Amniotic epithelial cell (primary cell): ENCODE measurements at places on chromosomes 2 and 18.

- DNase-seq, result no peak
Observed at GRCh38 chr2:77831898-77832297, 309.7 kb upstream of the LRRTM4 start.

DNA sequence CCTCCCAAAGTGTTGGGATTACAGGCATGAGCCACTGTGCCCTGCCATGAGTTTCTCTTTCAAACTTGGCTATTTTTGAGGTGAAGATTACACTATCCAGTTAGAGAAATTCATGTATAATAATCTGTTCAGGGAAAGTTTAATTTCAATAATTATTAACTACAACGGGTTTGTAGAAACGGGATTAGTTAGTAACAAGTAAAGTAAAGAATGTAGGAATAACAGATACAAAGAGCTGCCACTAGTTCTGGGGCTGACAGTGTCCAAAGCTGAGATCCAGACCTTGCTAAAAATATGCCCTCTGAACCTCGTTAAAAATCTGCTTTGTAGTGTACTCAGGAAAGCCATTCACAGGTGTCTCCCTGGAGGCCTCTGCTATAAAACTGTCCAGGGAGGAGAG lies 16.9 kb downstream of the SFTPB start:
- DNase-seq, result no peak

- peak; percentile 75 for DNase-seq
Observed at GRCh38 chr2:105781274-105781978, 36.7 kb downstream of the NCK2 start.

DNA sequence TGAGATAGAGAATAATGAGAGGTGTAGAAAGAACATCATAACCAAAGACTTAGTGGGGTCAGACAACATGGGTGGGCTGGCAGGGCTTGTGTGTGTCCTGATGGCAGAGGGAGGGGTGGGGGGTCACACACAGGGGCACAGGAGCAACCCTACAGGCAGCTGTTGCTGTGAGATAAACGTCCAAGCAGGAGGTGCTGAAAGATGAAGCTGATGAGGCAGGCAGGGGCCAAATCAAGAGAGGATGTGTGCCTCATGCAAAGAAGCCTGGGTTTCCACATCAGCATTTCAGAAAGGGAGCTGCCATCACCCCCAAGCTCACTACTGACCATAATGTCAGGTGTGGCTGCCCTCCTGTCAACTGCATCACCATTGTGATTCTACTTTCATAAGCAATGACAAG lies 16.0 kb upstream of the SKA1 start:
- no peak for DNase-seq

DNA sequence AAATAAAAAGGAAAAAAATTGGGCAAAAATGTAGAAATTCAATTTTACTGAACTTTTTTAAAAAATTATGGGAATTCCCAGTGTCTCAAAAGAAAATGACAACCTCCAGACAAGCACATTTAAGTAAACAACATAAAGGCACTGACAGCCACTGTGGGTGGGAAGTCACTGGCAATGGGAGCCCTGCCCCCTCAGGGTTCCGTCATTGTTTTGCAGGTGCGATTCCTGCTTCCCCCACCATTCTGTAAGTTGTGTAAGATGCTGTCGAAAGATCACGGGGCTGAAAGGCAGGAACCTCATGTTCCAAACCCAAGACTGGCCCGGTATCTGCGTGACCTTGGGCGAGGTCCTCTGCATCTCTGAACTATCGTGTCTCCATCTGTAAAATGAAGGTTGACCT lies 15.8 kb upstream of the ASPRV1 start:
- no peak for DNase-seq

DNA sequence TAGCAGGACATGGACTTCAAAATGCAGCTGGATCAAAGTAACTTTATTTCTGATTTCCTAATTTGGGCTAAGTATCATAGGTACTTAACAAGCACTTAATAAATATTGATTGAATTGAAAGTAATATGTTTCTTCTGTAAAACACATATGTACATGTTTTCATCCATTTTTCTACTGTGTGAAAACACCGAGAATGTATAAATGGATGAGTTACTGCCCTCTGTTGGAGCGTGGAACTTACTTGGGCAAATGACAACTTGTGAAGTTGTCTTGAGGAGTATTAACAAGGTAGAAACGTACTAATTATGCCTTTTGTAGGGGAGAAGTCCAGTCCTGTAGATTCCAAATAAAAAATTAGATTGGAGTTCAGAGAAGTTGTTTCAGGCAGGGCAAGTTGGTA lies 87.2 kb downstream of the PHLPP1 start:
- peak; percentile 28 for DNase-seq

- peak; percentile 24 for DNase-seq
Observed at GRCh38 chr2:109663721-109664120, 49.6 kb downstream of the SOWAHC start.

GRCh38 chr2:108621687-108622681 lies 87.7 kb downstream of the LIMS1 start:
- no peak for DNase-seq

GRCh38 chr2:8554296-8554806 lies 127.5 kb upstream of the ID2 start:
- no peak for DNase-seq

GRCh38 chr2:171081649-171082111 lies 79.0 kb downstream of the TLK1 start:
- DNase-seq, result no peak

GRCh38 chr2:119486196-119486827 lies 38.0 kb downstream of the SCTR start:
- DNase-seq, result no peak

- no peak for DNase-seq
Observed at GRCh38 chr2:235921508-235922191, 246.5 kb downstream of the GBX2 start.

DNA sequence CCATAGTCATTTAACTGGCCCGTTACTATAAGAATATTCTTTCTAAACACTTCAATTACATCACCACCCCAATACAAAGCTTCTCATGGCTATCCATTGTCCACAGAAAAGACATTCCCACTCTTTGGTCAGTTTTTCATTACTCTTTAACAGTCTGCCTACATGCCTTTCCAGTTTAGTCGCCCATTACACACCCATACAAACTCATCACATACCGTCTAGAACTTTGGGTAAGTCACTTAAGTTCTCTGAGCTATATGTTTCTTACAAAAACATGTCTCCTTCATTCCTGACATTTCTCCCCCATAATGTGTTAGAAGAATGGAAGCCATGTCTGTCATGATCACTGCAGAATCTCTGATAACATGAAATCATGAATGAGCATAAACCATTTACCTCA lies 108.2 kb upstream of the STK17B start:
- DNase-seq, result no peak

- DNase-seq, result no peak
Observed at GRCh38 chr2:209579230-209579749, 155.4 kb downstream of the MAP2 start.

- peak; percentile 3 for DNase-seq
Observed at GRCh38 chr2:77566582-77566981, 44.4 kb upstream of the LRRTM4 start.

DNA sequence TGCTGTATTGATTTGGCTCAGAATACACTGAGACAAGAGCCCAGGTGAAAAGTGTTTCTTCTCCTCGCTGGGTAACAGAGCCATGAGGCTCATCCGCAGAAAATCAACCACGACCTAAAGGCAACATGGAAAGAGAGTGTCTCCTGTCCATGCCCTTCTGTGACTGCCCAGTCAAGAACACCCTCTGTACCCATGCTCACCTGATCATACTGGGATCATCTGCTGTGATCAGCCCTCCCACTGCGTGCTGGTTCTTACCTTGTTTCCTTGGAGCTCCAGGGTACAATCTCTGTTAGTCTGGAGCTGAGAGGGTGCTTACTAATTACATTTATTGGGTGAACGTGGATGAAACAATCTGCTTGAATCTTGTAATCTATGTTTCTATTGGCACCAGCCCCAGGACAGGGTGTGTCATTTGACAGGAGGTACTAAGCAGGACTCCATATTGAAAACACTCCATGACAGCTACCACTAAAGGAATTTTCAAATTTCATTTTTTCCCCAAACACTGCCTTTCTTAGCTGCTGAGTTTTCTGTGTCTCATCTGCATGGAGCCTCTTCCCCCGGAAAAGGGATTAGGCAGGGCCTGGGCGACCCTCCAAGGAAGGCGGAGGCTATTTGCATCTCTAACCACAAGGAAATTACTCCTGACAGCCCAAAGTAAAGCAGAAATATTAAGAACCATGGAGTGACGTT lies 39.7 kb upstream of the GRP start:
- DNase-seq, result peak; percentile 85

DNA sequence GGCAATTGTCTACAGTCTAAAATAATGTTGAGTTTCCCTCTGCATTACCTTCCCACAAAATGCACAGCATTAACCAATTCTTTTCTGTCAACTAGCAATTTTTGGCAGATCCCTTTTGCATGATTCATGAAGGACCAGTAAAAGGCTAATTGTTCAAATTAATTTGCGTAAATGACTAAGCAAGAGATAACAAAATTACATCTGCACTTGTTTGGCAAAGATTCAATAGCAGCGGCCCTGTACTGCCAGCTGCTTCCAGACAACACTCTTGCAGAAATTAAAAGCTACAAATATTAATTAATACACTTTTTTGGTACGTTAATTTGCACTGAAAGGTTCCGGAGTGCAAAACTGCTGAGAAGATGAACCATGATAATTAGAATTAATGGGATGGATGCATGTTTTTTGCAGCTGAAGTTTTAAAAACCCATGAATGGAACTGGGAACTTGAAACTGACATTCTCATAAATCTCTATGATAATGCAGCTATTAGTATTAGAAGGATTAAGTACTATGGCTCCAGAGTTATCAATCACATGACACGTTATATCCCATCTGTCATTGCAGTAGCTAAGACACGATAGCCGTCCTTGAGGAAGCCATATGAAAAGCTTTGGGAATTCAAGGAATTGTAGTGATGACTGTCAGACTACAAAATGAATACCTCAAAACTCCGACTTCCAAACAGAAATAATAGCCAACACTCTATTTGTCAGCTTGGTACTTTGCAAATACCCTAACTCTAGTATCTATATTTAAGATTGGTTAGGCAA lies 1268.3 kb upstream of the ACVR2A start:
- DNase-seq, result peak; percentile 58

DNA sequence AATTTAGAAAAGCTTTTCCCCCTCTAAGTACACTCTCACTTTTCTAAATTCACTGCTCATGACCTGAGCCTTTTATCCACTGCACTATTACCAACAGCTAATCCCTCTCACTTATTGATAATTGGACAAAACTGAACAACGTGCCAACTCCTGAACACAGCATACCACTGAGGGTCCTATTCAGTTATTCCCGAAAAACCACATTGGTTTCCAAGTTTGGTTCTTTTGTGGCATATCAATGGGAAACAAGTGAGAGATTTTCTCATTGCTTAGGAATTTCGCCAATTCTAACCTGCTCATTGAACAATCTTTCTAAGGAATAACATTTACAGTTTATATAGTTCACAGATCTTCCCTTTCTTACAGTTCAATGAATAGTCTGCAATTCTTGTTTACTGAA lies 977.4 kb downstream of the TMEM182 start:
- DNase-seq, result no peak

DNA sequence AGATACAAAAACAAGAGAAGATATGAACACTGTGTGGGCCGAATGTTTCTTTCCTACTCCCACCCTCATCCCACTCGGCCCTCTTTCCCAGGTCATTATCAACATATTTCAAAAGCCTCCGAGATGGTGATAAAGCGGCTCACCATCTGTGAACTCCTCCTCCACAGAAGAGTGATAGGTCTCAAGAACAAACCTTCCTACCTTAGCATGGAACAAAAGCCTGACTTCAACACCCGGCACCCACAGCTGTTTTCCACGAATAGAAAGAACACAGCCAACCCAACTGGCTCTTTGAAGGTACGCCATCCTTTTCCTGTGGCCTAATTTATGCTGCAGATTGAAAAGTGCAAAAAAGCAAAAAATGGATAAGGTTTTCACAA lies 28.8 kb downstream of the BCL2 start:
- peak; percentile 21 for DNase-seq

- DNase-seq, result no peak
Observed at GRCh38 chr2:20988905-20989304, 55.0 kb downstream of the APOB start.

GRCh38 chr2:8574196-8575037 lies 107.4 kb upstream of the ID2 start:
- peak; percentile 23 for DNase-seq

- no peak for DNase-seq
Observed at GRCh38 chr2:184449760-184450159, 148.6 kb upstream of the ZNF804A start.

GRCh38 chr18:33957707-33958106 lies 267.0 kb downstream of the NOL4 start:
- no peak for DNase-seq

GRCh38 chr2:149464396-149464795 lies 123.2 kb downstream of the MMADHC start:
- DNase-seq, result no peak

- DNase-seq, result no peak
Observed at GRCh38 chr2:23482607-23483006, 97.6 kb downstream of the KLHL29 start.

- DNase-seq, result peak; percentile 96
Observed at GRCh38 chr2:186848873-186849578, at the start of gene ZSWIM2. Gene ZSWIM2 (minus strand): TSS chr2:186849170. CDS start chr2:186849130, 40 bp downstream.

GRCh38 chr2:195407783-195408182 lies 249.2 kb upstream of the SLC39A10 start:
- peak; percentile 68 for DNase-seq

DNA sequence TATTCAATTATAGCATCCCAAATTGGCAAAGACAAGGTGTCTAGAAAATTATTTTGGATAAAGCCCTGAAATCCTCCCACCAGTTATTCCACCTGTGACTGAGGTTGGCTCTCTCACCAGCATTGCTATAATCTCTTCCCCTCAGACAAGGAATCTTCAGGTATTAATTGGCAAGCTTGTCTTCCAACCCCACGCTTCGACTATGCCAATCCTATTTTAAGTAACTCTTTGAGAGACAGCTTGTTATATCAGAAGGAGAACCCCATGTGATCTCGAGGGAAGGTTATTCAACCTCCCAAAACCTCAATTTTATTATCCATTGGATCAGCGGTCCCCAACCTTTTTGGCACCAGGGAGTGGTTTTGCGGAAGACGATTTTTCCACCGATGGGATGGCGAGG lies 54.5 kb upstream of the NEDD4L start:
- DNase-seq, result no peak

DNA sequence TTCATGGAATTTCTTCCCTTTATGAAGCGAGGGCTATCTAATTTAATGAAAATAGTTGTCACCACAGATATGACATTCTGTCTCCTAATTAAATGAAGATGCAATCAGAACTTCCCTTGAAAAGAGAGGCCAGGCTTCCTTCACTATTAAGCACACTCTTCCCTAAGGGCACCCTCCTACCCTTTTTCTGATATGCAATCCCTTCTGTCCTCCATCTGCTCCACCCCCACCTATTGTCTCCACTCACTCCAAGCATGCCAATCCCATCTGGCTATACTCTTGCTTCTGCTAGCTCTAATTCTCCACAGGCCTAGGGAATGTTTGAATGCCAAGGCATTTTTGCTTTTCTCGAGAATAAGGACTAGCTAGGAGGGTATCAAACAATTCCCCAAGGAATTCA lies 818.4 kb upstream of the FSHR start:
- no peak for DNase-seq

DNA sequence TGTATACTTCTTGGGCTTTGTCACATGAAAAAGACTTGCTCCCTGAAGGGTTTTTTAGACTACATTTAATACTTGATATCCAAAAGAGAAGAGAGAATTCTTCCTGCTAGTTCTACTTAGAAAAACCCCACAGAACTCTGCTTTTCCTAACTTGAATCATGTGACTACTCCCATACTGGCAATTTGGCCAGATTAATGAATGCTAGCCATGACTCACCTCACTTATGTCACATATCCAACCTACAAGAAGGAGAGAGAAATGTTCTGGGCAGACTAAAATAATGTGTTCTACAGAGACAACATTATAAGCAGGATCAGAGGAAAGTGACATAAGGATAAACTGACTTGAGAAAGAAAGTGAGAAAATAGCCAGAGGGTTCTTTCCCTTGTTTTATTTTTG lies 249.3 kb upstream of the GULP1 start:
- DNase-seq, result peak; percentile 77
